A673 (cell line): ENCODE measurements at places on chromosomes 12 and 14.

- no peaks in the 10 kb centered on the region for H3K27me3 ChIP-seq
- H3K27ac ChIP-seq, result no peak overlapping the region
Measured at GRCh38 chr12:14849661-14850060, 6.3 kb upstream of the ART4 start.

DNA sequence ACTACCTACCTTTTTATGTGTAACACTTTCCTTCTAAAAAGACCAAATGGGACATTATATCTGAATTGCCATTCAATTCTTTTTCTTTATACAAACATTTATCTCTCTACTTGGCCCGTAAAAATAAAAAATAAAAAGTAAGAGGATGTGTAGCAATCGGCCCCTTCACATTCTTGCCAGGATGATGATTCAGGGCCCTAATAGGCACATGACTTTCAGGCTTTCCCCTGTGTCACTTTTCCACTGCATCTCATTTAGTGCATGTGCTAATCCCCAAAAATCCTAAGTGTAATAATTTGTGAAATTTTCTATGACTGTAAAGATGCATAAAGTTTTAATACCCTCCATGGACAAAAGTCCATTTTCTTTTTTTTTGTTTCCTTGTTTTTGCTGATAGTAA lies 23.0 kb upstream of the ATP2B1 start:
- DNase-seq, result peak; percentile 29
- H3K27me3 ChIP-seq, result no peaks in the 10 kb centered on the region
- H3K4me3 ChIP-seq, result no peak overlapping the region
- H3K27ac ChIP-seq, result no peak overlapping the region

DNA sequence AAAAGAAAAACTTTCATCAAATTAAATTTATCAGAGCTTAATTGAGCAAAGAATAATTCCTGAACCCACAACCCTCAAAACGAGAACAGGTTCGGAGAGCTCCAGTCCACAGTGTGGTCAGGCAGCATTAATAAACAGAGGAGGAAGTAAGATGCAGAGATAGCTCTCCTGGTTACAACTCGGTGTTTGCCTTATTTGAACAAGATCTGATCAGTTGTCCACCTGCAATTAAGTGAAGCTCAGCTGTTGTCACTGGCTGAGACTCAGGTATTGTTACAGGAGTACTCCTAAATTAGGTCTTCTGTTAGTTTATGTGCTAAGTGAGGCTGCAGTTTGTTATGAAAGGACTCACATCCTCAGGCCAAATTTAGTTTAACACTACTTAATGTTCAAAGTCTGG lies 451.4 kb upstream of the PDE3A start:
- no peak overlapping the region for H3K27ac ChIP-seq
- no peaks in the 10 kb centered on the region for H3K36me3 ChIP-seq
- H3K27me3 ChIP-seq, result no peaks in the 10 kb centered on the region
- no peaks in the 10 kb centered on the region for H3K4me1 ChIP-seq
- DNase-seq, result no peak
- no peak overlapping the region for H3K4me3 ChIP-seq

DNA sequence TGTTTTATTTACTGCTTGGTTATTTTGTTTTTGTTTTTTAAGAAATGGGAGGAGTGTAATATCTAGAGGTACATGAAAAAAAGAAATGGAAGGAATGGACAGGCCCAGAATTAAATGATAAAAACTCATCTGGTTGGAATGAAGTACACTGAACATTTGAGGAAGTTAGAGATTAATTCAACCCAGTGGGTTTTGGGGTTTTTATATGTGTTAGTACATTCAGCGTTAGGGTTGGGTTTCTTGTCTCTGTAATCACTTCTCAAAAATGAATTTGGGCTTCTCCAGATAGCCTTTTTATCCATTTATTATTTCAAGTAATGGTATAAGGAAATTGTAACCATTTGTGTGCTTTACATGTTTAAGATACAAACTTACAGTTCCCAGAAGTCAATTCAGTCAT lies 19.5 kb upstream of the NUP107 start:
- DNase-seq, result no peak
- H3K4me3 ChIP-seq, result no peak overlapping the region
- peaks cover 9% of the 10 kb centered on the region for H3K4me1 ChIP-seq
- H3K27ac ChIP-seq, result no peak overlapping the region
- no peaks in the 10 kb centered on the region for H3K27me3 ChIP-seq

GRCh38 chr12:15208871-15209656 lies 12.2 kb downstream of the RERG start:
- H3K27me3 ChIP-seq, result no peaks in the 10 kb centered on the region
- H3K27ac ChIP-seq, result no peak overlapping the region
- H3K36me3 ChIP-seq, result no peaks in the 10 kb centered on the region
- DNase-seq, result no peak
- H3K4me1 ChIP-seq, result peaks cover 5% of the 10 kb centered on the region

GRCh38 chr12:2052826-2053678 lies at the start of gene CACNA1C:
CACNA1C (plus strand) TSS chr12:2052987; CDS start chr12:2053563, 576 bp downstream.
- H3K4me3 ChIP-seq, result peak within 1 kb of the TSS; percentile 62
- peak; percentile 71 for DNase-seq
- peaks cover 8% of the 10 kb centered on the region for H3K4me1 ChIP-seq
- peaks cover 46% of the 10 kb centered on the region for H3K27me3 ChIP-seq

- H3K4me3 ChIP-seq, result no peak overlapping the region
- no peak overlapping the region for H3K27ac ChIP-seq
- no peak for DNase-seq
- H3K36me3 ChIP-seq, result no peaks in the 10 kb centered on the region
Measured at GRCh38 chr12:11609045-11609444, 40.4 kb upstream of the ETV6 start.

DNA sequence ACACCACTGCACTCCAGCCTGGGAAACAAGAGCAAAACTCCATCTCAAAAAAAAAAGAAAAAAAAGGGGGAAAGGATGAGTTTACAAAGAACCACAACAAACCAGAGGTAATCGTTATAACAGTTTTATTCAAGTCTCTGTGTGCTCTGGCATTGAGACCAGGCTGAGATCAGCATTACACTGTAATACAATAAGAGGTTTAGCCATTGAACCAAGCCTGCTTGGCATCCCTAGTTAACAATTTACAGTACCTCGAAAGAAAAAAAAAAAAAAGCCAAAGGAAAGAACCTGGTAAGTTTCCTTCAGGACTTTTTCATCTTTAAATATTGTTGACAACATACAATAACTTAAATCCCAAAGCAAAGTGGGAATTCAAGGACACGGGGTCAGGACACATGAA lies 80.7 kb downstream of the TTC9 start:
- no peaks in the 10 kb centered on the region for H3K4me1 ChIP-seq
- no peak for DNase-seq
- no peaks in the 10 kb centered on the region for H3K27me3 ChIP-seq
- H3K4me3 ChIP-seq, result no peak overlapping the region
- no peak overlapping the region for H3K27ac ChIP-seq

GRCh38 chr12:132458846-132459641 lies 30.9 kb upstream of the FBRSL1 start:
- H3K4me1 ChIP-seq, result no peaks in the 10 kb centered on the region
- H3K27me3 ChIP-seq, result no peaks in the 10 kb centered on the region

DNA sequence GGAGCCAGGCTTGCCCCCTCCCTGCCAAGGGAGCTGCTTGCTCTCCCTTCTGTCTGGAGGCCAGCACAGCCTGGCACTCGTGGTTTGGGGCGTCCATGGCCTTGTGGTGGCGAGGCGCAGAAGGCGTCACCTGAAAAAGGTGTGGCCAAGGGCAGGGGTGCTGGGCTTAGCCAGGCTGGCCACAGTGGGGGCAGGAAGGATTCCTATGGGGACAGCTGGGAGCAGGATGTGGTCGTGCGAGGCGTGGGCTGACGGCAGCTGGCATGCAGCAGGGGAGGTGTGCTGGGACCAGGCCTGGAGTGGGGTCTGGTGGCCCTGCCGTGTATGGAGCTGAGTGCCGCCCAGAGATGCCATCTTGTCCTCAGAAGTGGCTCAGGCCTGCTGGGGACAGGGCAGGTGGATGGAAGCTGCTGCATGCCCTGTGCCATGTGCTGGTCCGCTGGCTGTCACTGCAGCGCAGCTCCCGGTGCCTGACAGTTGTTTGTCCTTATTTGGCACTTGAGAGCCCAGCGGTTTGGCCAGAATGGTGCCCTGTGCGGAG lies 30.0 kb downstream of the SH2B3 start:
- H3K27ac ChIP-seq, result peak overlapping the region; percentile 79
- DNase-seq, result no peak
- peaks cover 4% of the 10 kb centered on the region for H3K36me3 ChIP-seq

DNA sequence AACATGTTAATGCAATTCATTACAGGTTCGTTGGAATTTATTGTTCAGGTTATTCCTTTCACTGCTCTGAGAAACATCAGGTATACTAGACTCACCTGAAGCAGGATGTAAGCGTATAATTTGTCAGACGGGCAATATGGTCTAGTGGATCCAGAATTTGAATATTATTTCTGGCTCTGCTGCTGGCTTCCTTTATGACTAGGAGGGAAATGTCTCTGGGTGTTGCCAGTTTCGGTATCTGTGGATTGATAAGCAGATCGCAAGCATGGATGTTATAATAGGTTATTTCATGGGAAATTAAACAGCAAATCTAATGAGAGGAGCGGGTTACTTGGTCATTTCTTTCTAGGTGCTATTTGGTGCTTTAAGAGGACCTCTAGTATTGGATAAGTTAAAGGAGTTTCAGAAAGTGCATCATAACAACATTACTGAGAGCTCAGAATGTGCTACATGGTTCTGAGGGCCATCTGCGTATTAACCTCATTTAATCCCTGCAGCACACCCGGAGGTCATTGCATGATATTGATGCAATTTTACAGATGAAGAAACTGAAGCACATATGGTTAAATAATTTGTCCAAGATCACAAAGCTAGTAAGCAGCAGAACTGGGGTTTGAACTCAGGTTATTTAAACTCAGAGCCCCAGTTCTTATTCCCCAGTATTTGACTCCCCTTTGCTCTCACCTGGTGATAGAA lies 47.3 kb upstream of the BCAT1 start:
- H3K4me3 ChIP-seq, result no peak overlapping the region

- no peaks in the 10 kb centered on the region for H3K4me1 ChIP-seq
- H3K36me3 ChIP-seq, result no peaks in the 10 kb centered on the region
- no peaks in the 10 kb centered on the region for H3K27me3 ChIP-seq
- no peak for DNase-seq
- no peak overlapping the region for H3K4me3 ChIP-seq
Measured at GRCh38 chr14:89196545-89196944, 220.5 kb downstream of the FOXN3 start.

GRCh38 chr14:96011607-96012006 lies 27.6 kb upstream of the C14orf132 start:
- no peaks in the 10 kb centered on the region for H3K27me3 ChIP-seq
- no peaks in the 10 kb centered on the region for H3K4me1 ChIP-seq
- no peaks in the 10 kb centered on the region for H3K36me3 ChIP-seq
- DNase-seq, result no peak

DNA sequence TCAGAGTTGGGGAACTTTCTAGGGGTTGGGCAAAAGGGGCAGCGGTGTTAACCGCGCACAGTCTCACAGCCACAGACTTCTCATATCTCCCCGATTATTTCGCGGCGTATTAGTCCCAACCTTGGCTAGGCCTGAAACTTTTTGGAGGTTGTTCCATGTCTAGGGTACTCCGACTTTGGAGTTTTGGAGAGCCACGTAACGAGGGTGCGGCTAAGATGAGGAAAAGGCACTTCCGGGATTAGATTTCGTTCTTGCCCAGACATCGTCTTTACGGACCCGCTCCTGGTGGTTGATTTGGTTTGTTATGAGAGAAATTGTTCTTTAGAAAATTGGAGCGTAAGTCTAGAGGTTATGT lies 513 bp downstream of the CCNK start:
- peak overlapping the region; percentile 93 for H3K4me3 ChIP-seq
- no peaks in the 10 kb centered on the region for H3K27me3 ChIP-seq
- H3K36me3 ChIP-seq, result no peaks in the 10 kb centered on the region
- H3K27ac ChIP-seq, result peak overlapping the region; percentile 93

GRCh38 chr14:36996133-36996856 lies 176.1 kb downstream of the SLC25A21 start:
- H3K27me3 ChIP-seq, result no peaks in the 10 kb centered on the region
- H3K4me1 ChIP-seq, result peaks cover 8% of the 10 kb centered on the region
- no peak overlapping the region for H3K4me3 ChIP-seq
- no peak overlapping the region for H3K27ac ChIP-seq

GRCh38 chr14:95915330-95915729 lies 38.7 kb downstream of the TUNAR start:
- DNase-seq, result no peak
- no peak overlapping the region for H3K4me3 ChIP-seq
- H3K36me3 ChIP-seq, result no peaks in the 10 kb centered on the region
- no peak overlapping the region for H3K27ac ChIP-seq
- H3K4me1 ChIP-seq, result no peaks in the 10 kb centered on the region

DNA sequence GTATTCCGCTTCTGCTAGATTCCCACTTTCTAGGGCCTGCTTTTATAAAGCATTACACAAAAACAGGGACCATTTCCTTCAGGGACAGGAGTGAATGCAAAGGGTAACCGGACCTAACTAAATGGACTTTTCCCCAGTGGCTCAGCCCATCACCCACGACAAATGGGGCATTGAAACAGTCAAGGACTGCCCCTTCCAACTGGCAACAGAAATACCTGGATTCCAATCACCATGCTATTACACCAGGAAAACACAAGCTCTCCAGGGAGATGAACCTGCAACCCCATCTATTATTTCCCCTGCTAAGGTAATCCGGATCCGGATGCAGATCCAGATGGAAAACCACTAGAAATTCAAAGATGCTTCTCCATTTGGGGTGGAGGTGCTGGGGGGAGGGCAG lies 1.0 kb downstream of the MPHOSPH9 start:
- peaks cover 40% of the 10 kb centered on the region for H3K4me1 ChIP-seq
- peak overlapping the region; percentile 86 for H3K4me3 ChIP-seq
- H3K27me3 ChIP-seq, result no peaks in the 10 kb centered on the region
- H3K36me3 ChIP-seq, result peaks cover 11% of the 10 kb centered on the region
- DNase-seq, result no peak

DNA sequence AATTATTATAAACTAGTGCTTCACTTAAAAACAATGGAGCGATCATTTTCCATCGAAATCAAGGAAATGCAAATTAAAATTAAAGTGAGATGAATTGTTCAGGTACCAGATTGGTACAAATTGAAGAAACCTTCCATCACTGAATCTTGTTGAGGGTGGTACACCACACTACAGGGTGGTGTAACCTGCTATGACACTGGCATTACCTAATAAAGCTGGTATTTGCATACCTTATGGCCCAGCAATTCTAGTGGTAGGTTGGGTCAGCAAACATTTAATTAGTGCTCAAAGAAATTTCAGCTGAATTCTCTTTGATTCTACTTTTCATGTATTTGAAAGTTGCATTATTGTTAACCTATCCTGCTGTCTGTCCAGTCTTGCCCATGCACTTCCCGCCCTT lies 9.2 kb downstream of the TIGAR start:
- no peaks in the 10 kb centered on the region for H3K36me3 ChIP-seq
- H3K4me1 ChIP-seq, result no peaks in the 10 kb centered on the region

- no peaks in the 10 kb centered on the region for H3K4me1 ChIP-seq
- no peak for DNase-seq
- no peaks in the 10 kb centered on the region for H3K36me3 ChIP-seq
- no peak overlapping the region for H3K27ac ChIP-seq
Measured at GRCh38 chr14:22740020-22740419, 26.5 kb upstream of the OXA1L start.
